ENCODE measurements at places on chromosomes 11 and 22. TPM values are rescaled to one million over a fixed set of nuclear protein-coding genes. Genes with fewer than 3 reads are reported as not detected.

The SYCE3 gene
- 0.58 TPM for total RNA-seq

The FOLR2 gene
- total RNA-seq = 23.8 TPM

The TBX1 gene
- total RNA-seq = 3.9 TPM

The ATP5MG gene
- total RNA-seq = 85.7 TPM

The OR8I2 gene
- not detected for total RNA-seq

The RAC2 gene
- 12.7 TPM for total RNA-seq

The SNX32 gene
- total RNA-seq = 1.9 TPM

The TCN1 gene
- total RNA-seq = 1.4 TPM

The NTM gene
- total RNA-seq = 48.6 TPM

The APOBEC3A gene
- total RNA-seq = 2.5 TPM

The DSCAML1 gene
- 6.0 TPM for total RNA-seq

The THAP7 gene
- 30.2 TPM for total RNA-seq

The IRAG1 gene
- total RNA-seq = 11.2 TPM

The MAPK12 gene
- total RNA-seq = 19.1 TPM

The CALCA gene
- 6.1 TPM for total RNA-seq

The PRR33 gene
- total RNA-seq = 1.3 TPM

Data from metanephros (tissue), 2 donors.